ENCODE measurements at places on chromosomes 16 and 17.

DNA sequence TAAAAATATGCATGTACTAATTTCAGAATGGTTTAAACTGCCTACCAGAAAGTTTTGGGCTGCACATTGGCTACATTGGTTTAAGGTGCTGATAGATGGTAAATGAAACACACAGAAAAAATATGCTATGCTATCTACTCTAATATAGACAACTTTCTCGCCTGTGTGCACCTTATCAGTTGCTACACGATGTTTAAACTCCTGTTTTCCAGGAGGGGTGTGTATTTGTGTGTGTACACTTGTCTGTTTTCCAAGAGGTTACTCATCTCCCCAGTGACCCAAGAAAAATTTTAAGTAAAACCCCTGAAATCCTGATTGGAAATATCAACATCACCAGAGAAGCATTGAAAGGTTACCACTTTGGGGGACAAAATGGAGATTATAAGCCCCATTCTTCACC lies 21.6 kb upstream of the PSMC5 start:
- no peak for DNase-seq

- no peak for DNase-seq
Observed at GRCh38 chr17:42779936-42780850, at the start of gene WNK4. TSS of gene WNK4 (plus strand) at chr17:42780610. CDS start at chr17:42780699, 89 bp downstream.

DNA sequence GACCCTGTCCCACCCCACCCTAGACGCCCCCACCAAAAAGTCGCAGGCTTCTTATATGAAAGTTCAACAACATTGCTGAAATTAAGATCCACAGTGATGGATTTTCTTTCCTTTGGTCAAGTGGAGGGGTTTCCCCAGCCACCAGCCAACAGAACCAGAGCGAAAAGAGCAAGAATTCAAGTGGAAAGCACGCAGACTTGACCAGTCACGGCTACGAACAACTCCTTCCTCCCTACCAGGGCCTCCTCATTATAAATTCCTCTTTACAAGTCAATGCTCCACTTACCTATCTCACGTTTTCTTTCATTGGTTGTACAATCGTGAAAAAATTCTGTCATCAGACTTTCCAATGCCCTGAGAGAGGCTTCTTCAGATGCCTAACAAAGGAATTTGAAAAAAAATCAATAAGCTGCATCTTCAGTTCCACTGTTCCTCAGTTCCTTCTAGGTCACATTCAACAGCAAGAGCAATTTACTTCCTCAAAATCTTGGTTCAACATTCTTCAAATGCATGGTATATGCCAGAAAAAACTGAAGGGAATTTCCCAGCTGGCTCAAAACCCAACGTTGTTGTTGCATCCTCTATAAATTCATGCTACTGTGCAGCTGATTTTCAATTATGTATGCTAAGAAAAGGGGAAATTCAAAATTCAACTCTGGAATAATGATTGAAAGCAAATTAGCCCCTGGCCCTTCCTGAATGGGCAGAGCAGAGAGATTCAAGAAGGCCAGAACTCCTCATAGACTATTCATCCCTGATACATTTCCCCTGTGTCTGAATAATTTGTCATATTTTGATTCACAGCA lies 30.9 kb downstream of the XPO6 start:
- DNase-seq, result no peak

DNA sequence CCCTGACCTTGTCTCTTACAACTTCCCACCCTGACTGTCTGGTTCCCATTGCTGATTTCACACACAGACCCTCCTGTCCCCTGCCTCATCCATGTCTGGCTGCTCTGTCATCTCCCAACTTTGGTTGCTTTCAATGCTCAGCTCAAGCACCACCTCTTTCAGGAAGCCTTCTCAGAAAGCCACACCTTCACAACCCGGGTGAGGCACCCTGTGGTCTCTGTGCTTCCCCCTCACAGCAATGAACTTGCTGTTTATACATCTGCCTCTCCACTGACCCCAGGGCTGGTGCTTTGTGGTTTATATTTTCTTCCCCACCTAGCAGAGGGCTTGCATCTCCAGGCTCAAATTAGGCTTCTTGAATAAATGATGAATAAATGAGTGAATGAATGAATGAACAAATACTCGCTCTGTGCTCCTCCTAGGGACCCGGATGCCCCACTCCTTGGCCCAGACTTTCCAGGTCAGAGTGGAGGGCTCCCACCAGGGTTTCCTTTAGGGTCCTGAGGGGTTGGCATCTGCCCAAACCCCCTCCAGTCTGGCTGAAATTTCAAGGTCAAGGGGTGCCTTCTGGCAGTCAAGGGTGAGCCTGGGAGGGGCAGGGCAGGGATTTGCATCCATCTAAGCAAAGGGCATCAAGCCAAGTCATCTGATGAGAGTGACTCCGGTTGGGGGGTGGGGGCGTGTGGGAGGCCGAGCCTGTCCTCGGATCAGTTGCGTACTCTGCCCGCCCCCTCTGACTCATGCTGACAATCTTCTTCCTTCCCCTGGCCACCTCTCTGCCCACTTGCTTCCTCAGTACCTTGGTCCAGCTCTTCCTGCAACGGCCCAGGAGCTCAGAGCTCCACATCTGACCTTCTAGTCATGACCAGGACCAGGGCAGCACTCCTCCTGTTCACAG lies at the start of gene ITGAX:
Gene ITGAX, plus strand, starts transcription at position 783 of the 898 bp plus-strand sequence. Its CDS starts 79 bp downstream, at position 862.
- peak; percentile 63 for DNase-seq

DNA sequence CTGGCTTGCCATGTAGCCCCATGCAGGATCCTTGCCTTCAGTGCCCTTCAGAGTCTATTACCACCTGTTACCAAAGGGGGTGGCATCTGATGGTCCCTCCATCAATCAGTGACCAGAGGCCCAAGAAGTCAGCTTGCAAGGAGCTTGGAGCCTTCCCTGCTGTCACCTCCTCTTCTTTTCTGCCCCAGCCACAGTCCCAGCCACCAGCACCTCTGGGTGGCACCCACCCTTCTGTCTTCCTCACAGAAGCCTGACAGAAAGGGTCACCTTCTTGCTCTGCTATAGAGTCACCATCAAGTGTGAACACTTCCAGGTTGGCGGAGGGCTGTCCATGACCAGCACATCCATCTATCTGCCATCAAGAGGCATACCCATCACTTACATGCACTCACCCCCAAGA lies 203.2 kb downstream of the SALL1 start:
- DNase-seq, result no peak

DNA sequence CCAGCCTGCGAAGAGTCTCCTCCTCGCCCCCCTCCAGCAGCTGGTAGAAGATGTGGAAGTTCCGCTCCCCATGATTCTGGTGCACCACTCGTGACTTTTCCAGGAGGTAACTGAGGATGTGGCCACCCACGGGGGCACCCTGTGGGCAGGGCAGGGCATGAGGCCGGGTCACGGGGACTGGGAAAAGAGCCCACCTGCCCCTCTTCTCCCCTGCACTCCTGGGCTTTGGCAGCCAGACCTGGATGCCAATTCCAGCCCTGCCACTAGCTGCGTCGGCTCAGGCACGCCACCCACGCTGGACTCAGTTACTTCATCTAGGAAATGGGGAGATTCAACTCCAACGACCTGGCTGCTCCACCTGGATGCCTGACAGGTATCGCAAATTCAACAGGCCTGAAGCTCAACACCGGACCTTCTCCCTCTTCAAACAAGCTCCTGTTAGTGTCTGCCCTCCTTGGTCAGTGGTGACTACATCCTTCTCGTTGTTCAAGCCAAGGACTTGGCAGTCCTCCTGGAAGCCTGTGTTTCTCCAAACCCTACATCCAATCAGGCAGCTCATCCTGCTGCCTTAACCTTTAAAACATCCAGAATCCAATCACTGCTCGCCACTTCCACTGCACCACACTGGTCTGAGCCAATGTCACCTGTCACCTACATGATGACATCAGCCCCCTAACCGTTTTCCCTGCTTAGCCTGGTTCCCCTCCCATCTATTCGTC lies 11.6 kb downstream of the MYO1C start:
- DNase-seq, result no peak

DNA sequence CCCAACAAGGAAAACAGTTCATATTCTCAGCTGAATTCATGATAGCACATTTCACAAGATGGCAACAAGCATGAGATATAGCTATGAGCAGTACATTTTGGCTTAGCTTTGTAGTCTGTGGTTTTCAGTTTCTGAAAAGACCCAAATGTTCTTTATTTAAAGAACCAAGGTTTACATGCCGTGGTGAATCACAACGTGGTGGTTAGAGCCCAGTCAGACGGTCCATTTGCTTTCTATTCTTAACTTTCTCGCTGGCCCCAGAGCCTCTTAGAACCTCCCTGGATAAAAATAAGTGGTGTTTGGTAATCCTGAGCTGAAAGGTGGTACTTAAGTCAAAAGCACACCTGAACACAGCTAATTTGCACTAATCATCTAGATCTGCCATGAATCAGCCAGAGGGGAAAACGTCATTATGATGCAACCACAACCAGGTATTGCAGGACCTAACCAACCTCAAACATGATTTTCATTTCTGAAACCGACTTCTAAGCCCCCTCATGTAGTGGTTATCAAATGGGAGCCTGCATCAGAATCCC lies 18.6 kb upstream of the HAPSTR1 start:
- DNase-seq, result peak; percentile 18

GRCh38 chr17:57377094-57377493 lies 120.8 kb downstream of the MSI2 start:
- DNase-seq, result no peak

DNA sequence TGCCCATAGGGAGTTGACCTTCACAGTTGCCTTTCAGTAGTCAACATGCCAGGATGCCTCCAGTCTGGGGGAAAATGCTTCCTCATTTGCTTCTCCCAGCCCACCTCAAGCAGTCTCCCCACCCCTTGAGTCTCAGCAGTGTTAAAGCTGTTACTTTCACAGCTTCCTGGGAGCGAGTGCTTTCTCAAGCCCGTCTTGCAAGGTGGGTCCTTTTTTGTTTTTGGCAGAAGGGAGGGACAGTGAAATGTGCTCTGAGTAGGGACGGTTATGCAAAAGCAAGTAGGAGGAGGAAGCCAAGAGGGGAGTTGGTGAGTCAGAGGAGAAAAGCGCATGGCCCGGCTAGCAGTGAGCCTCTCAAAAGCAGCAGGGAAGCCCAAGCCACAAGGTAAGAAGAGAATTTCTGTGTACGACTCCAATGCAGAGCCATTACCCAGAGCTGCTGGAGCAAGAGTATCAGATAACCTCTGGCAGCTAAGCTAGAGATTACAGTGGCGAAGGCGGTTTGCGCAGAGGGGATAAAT lies at the start of gene CHST4:
Gene CHST4, plus strand, starts transcription at position 316 of the 521 bp plus-strand sequence. CDS start 10,252 bp downstream, outside the sequence.
- DNase-seq, result no peak

- no peak for DNase-seq
Observed at GRCh38 chr16:47064775-47065174, 79.0 kb downstream of the NETO2 start.

GRCh38 chr16:82756283-82756599 lies 129.5 kb downstream of the CDH13 start:
- DNase-seq, result no peak

GRCh38 chr16:19450186-19450585 lies 32.5 kb downstream of the TMC5 start:
- DNase-seq, result no peak

DNA sequence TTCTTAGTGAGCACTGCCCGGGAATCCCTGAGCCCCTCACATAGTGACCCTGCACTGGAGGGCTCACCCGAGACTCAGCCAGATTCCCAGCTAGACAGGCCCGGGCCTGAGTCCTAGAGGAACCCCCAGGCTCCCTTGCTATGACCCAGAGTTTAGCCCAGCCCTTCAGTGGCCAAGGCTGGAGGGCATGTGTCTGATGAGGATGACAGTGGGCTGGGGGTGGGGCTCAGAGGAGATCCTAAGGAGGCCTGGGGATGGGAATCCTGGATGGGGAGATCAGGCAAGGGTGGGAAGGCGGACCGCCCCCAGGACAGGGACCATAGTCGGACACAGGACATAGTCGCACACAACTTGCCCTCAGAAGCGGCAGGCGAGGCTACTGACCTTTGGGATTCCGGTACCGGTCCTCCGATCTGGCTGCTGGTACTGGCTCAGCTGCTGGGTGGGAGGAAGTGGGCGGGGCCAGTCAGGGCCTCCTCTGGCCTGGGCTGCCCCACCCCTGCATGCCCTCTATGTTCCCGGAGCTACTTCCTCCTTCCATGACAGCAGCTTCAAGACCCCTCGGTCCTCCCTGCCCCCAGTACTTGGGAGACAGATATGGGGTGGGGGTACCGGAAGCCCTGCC lies 1.1 kb downstream of the CD79B start:
- peak; percentile 59 for DNase-seq

- no peak for DNase-seq
Observed at GRCh38 chr17:34644941-34645550, 65.7 kb downstream of the TMEM132E start.

- no peak for DNase-seq
Observed at GRCh38 chr16:81673432-81673831, 105.7 kb upstream of the PLCG2 start.

DNA sequence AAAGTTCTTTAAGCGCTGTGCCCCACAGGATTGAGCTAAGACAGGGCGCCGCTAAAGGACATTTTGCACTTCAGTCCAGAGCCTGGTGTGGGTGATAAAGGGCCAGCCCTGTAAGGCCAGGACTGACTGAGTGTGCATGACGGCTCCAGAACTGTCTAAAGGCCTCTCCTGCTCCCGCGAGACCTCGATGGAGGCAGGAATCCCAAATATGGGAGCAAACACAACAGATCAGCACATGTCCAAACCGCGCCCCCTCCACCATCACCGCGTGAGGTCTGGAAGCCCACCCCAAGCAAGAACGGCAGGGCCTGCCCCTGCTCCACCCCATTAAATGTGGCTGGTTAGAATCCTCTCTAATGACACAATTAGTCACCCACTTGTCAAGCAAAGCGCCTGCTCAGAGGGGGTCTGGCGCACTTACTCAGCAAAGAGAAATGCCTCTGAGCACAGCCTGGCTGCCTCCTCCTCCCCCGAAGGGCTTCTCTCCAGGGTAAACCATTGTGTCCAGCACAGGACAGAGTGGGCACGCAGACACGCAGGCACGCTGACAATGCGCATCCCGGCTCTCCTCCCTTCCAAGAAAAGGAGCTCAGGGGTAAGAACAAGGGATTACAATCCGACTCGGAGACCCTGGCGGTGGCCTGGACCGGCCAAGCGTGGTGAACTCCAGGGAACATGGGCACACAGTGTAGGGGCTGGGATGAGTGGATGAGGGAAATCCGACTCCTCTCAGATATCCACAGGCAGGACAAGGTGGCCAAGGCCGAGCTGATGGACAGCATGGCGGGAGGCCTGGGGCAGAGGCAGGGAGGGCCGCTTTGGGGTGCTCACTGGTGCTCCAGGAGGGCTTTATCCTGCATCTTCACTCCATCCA lies 1.5 kb downstream of the MXRA7 start:
- DNase-seq, result no peak

DNA sequence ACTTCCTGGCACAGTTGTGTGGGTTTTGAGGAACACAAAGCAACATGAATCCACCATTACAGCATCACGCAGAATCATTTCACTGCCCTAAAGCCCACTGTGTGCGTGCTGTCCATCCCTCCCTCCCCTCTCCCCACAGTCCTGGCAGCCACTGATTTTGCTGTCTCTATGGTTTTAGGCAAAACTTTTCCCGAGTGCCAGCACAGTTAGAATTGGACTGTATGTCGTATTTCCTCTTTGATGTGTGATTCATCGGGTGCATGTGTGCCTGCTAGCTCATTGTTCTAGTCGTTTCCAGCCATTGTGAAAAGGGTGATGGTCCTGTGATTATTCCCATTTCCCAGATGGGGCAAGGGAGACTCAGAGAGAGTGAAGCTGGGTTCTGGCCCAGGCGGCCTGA lies 12.7 kb downstream of the KLHL36 start:
- no peak for DNase-seq

GRCh38 chr16:67782567-67783352 lies 23.6 kb downstream of the RANBP10 start:
- DNase-seq, result no peak
